ENCODE measurements at places on chromosomes 16 and 17.
A peak's percentile ranks its signal among the peaks of the same experiment; 100 is the strongest.

DNA sequence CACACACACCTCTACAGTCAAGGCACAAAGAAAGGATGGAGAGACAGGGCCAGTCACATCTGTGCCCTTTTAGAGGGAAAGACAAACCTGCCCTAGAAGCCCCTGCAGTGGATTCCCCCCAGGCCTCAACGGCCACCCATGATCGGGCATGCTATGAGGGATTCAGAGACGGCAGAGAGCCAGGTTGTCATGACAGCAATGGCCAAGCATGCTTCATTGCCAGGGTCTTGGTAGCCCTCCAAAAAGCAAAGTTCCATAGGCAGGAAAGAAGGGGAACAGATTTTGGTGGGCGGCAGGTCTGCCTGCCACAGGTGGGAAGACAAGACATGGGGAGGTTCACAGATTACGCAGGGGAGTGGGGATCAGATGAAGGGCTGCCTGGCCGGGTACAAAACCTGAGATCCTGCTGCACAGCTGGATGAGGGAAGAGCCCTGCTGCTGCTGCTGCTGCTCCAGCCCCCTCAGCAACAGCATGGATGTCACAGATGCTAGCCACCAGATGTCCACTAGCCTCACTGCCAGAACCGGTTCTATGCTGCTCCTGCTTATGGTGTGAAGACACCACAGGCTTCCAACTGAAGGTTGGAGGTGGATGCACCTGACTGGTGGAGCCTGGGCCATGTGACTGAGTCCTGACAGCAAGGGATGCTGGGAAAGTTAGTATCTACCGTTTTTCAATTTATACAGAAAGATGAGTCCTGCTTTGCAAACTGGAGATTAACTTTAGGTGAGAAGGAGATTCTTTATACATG lies 17.8 kb downstream of the ACTG1 start:
- no peak for DNase-seq

- no peak for DNase-seq
Measured at GRCh38 chr16:29868396-29869009, 5.5 kb upstream of the CDIPT start.

GRCh38 chr16:59698346-59699020 lies 964.4 kb upstream of the GOT2 start:
- no peak for DNase-seq

DNA sequence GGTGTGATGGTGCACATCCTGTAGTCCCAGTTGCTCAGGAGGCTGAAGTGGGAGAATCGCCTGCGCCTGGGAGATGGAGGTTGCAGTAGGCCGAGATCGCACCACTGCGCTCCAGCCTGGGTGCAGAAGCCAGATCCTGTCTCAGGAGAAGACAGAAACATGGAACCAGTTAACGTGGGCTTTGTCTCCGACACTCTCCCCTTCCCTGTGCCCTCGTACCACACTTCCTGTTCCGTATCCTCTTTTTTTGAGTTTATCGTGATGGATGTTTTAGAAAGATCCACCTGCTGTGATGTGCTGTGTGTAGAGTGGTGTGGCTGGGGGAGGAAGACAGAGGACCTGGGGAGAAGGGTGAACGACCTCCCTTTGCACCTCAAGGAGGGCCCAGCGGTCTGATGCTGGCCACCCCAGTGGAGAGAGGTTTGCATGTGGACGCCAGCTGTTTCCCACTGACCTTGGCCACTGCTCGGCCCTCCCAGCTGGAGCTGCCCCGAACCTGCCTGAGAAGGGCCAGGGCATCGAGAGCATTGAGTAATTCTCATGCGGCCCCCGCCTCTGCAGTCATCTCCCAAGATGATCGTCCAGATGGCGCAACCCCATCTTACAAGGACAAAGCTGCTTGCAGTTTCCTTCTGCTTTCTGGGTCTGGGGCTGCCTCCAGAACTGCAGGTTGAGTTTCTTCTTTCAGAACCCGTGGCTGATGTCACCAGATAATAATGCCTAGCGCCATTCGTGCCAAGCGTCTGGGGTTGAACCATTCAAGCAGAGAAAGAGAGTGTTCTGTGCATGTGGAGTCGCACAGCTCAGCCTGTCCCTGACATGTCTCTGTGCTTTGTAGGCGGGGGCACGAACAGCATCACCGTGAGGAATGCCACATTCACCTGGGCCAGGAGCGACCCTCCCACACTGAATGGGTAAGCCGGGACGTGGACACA lies 126.3 kb downstream of the ABCC1 start:
- no peak for DNase-seq

DNA sequence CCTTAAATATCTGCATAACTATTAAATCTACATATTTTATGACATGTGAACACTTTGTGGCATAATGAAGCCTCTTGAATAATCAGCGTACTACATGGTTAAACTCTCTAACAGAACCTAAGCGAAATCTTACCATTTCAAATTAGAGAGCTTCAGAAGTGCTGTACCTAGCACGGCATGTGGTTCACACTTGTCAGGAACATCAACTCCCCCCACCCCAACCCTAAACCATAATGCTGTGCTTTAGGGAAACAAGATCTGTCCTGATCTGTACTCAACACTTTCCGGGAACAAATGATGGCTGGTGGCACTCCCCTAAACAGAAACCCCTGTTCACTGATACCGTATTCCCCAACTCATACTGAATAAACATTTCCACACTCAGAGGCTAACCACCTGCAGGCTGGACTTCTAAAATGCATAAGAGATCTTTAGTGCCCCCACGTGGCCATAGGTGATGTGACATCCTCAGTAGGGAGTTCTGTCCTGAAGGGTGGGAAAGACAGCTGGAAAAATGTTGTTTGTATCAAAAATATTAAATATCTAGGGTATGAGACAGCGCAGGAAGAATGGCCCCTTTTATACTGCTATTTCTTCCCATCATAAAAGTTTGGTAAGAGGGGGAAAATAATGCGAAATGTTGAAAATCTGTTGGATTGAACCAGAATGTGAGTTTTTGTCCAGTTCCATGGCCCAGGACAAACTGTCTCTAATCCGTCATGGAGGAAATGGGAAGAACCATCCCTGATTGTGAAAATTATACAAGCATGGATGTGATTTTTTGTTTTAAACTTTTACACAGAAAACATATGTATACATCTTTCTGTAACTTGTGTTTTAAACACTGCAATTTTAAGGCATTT lies 88.6 kb downstream of the USP31 start:
- DNase-seq, result peak; percentile 51

- DNase-seq, result no peak
Measured at GRCh38 chr17:70655176-70655958, 486.0 kb downstream of the KCNJ2 start.

DNA sequence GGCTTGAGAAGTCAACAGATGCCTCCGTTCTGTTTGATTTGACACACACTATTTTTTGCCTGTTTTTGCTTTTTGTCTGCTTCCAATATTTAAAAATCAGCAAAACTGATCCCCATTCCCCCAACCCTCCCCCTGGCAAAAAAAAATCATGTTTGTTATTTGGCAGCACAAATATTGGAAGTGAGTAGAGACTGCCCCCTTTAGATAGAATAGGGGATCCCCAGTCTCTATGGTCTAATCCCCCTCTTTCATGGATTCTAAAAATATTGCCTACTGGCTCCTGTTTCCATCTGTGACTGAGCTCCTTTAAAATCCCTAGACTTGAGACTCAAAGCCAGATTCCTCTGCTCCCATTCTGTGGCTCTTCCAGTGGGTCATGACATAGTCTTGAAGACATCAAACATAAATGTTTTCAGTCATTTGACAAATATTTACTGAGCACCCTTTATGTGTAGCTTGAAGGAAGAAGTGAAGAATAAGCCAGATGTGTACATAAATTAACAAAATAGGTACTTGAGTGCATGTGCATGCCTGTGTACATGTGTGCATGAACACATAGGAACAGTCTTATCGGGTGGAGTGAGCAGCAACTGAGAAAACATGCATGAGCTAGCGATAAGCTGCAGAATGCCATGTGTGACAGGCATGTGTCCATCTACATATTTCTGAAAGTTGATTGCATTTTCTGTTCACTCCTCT lies 101.2 kb downstream of the SALL1 start:
- no peak for DNase-seq

DNA sequence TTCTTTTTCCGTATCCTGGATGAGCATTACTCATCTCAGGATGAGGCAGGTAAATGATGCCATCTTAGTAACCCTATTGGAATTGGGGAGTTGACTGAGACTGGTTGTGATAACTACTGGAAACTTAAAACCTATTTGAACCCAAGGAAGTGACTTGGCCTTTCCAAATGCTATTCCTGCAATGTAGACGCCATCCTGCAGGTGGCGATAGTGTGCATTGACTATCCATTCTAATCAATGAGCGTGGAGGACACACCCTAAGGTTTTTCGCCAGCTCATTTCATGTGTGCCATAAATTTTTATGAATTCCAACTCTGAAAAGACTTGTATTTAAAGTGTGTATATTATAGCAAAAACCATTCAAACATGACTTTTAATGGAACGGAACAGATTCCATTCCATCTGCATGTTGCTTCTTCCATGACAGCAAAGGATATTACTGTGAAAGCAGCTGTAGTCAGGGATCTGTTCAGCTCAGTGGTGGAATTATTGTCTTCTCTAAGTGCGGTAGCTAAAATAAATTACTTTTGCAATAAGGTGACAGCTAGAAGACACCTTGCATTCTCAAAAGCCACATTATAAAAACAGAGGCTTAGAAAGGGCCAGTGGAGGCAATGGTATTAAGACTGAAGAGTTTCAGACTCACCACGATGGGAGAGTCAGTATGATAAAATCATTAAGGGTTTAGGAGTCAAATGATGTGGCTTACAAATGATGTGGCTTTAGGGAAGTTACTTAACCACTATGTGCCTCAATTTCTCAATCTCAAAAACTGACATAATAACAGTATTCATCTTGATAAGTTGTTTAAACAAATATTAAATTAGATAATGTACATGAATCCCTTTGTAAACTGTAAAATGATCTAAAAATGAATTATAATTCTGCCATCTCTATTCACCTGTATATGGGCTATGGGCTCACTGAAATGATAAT lies 55.5 kb downstream of the SYT17 start:
- DNase-seq, result no peak

- DNase-seq, result no peak
Measured at GRCh38 chr17:81039096-81039495, 4.1 kb downstream of the BAIAP2 start.

GRCh38 chr17:10022416-10022815 lies 117.3 kb upstream of the RCVRN start:
- DNase-seq, result no peak

GRCh38 chr16:11032000-11032921 lies 87.9 kb downstream of the CLEC16A start:
- no peak for DNase-seq

DNA sequence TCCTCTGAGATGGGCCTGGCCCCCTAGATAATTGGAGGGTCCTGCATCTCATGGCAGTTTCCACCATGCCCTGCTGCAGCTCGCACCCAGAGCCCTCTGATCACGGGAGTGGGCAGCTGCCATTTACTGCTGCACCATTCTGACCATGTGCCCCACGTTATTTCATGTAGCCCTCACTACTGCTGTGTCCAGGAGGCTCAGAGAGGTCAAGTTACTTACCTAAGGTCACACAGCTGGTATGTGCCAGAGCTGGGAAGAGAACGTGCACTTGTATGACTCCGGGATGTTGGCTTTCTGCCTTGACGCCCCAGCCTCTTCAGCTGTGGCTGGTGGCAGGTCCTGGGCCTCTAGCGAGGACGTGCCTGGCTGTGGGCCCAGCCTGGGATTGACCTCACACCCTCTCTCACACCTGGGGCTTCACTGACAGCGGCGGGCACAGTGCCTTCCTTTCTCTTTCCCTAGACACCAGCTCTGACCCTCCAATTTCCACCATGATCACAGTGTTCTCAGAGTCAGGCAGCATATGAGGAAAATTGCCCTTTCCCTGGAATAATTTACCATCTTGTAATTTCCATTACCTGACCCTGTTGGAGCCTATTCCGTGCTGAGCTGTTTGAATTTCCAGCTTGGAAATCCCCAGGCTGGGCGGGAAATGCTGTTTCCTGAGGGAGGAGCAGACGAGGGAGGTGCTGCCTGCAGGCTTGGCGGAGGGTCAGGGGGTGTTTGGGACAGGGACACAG lies 18.5 kb upstream of the DOC2B start:
- DNase-seq, result no peak

GRCh38 chr17:50550661-50551432 lies 3.9 kb downstream of the SPATA20 start:
- no peak for DNase-seq
